Ammon's horn (tissue), 1 donor: ENCODE measurements at places on chromosomes 5 and 9.

DNA sequence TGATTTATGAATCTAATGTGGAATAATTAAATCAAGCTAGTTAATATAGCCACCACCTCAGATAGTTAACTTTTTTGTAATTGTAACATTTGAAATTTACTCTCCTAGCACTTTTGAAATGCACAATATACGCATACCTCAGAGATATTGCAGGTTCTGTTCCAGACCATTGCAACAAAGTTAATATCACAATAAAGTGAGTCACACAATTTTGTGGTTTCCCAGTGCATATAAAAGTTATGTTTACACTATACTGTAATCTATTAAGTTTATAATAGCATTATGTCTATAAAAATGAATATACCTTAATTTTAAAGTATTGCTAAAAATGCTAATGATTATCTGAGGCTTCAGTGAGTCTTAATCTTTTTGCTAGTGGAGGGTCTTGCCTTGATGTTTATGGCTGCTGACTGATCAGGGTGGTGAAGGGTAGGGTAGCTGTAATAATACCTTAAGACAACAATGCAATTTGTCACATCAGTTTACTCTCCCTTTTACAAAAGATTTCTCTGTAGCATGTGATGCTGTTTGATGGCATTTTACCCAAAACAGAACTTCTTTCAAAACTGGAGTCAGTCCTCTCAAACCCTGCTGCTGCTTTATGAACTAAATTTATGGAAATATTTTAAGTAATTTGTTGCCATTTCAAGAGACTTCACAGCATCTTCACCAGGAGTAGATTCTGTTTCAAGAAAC, 235.1 kb upstream of the ADAMTSL1 start:
- DNase-seq: no peak

DNA sequence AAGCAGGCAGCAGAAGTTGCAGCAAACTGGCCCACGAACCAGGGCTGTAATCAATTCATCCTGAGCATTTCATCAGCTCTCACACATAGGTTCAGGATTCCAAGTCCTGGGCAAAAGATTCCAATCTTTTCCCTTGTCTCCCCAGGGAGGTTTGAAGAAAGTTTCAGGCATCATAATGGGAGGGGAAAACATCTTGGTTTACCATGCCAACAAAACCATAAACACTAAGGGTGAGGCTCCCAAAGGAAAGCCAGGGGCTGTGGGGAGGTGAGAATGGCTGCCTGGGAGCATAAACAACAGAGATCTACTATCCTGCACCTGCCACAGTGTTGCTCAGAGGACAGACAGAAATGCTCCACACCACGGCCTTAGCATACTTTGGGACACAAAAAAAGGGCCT, 94.6 kb downstream of the SH3TC2 start:
- DNase-seq: no peak

DNA sequence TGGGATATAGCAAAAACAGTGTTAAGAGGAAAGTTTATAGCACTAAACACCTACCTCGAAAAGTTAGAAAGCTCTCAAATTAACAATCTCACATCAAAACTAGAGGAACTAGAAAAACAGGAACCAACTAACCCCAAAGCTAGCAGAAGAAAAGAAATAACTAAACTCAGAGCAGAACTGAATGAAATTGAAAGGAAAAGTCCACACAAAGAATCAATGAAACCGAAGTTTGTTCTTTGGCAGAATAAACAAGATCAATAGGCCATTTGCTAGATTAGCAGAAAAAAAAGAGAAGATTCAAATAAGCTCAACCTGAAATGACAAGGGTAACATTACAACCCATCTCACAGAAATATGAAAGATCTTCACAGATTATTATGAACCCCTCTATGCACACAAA, 234.8 kb upstream of the ISL1 start:
- DNase-seq: no peak

DNA sequence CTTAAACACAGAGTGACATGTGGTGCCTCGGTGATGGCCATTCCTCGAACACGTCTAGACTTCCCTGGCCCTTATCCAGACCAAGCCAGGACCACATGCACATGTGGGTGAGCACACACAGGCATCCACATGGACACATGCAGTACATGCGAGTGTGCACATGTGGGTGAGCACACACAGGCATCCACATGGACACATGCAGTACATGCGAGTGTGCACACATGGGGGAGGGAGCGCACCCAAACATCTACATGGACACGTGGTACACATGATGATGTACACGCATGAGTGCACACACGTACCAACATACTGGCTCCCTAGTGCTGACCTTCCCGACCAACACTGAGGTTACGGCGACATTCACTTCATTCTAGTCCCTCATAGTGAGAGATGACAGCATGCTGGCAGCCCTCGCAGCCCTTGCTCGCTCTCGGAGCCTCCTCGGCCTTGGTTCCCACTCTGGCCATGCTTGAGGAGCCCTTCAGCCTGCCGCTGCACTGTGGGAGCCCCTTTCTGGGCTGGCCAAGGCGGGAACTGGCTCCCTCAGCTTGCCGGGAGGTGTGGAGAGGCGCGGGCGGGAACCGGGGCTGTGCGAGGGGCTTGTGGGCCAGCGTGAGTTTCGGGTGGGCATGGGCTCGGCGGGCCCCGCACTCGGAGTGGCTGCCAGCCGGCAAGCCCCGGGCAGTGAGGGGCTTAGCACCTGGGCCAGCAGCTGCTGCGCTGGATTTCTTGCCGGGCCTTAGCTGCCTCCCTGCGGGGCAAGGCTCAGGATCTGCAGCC, 186.8 kb downstream of the HSPA4 start:
- DNase-seq: no peak

DNA sequence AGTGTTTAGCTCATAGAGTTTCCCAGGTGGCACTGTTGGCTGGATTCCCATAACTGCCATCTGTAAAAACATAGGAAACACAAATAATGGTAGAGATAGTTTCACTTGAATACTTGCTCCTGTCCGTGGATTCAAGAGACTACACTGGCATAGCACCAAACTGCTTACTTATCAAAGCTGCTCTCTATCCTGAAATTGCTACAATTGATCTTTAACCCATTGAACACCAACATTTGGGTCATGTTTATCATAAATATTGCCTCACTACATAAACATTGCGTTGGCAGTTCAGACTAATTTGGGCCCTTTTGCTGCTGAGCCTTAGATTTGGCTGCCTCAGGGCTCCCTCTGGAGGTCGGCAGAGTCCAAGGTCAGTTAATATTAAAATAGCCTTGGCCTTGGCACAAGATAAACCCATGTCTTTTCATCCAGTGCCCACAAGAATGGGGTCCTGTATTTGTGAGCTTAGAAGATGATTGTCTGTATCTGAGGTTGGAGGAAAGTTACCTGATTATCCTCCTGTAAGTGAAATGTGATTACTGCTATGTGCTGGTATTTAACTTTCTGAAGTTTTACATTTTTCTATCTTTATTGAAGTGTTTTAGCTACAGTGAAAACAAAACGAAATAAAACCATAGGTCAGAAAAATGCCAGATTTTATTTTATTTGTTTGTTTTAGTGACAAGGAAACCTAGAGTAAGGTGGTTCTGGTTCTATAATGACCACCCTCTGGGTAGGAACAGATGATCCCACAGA, 4.0 kb upstream of the RANBP3L start:
- DNase-seq: peak; percentile 75

DNA sequence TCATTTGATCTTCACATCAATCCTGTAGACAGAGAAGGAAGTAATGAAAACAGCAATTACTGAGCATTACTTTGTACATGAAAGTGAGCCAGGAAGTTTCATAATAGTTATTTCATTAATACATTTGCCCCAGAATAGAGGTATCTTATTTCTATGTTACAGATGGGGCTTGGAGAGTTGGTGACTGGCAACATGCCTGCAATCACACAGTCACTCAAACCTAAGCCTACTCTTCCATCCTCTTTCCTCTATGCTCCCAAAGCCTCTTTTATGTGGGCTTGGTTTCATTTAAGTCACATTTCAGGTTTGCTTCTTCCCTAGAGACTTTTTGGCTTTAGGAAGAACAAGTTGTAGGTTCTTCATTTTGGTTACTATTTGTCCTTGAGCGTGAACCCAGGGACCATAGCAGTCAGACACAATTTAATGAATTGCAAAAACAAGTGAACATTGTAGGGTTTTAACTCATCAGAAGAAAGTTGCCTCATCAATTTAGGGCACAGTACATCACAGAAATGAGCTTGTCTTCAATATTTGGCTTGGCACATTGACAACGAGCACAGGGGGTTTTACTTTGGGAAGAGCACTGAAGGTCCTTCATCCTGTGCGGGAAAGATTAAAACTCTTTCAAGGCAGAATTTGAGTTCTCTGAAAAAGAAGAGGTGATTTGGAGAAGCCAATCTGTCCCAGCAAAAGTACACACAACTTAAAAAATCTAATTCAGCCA, 381.1 kb downstream of the TMEM38B start:
- DNase-seq: no peak

DNA sequence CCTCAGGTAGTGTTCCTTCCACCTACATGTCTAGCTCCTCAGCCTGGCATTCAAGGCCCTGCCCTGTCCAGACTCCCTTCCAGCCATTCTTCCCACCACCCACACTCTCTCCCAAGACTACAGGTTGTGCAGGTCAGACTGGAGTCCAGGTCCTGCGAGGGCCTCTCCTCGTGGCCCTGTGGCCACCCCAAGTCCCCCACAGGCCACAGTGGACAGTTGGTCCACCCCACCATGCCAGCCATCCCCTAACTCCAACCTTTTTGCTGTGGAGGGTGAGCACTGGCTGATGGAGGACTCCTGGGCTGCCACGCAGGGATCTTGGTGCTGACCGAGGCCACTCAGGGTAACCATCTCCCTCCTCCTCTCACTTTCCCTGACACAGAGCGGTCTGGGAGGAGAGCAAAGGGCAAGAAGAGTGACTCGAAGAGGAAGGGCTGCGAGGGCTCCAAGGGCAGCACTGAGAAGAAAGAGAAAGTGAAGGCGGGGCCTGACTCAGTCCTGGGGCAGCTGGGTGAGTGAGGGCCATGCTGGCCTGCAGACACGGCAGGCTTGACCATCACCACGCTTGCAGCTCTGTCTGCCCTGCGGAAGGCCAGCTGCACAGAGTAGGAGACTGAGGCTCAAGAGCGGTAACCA, 51.0 kb downstream of the JADE2 start:
- DNase-seq: no peak

DNA sequence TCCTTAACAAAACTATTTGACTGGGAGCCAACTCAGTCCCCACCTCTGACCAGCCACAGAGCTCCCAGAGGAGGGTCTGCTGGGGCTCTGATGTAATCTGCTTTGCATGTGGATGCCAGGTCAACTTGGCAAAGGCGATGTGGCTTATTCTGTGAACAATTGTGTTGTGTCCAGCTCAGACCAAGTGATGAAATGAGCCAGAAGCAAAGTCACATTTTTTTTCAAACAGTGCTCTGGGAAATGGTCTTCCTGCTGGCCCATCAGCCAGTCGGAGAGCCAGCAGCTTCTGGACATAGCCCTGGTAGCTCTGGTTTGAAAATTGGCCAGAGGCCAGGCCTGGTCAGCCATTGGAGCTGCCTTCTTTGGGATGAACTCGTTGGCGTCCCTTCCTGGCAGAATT, 86.5 kb downstream of the ANGPTL2 start:
- peak; percentile 72 for DNase-seq

DNA sequence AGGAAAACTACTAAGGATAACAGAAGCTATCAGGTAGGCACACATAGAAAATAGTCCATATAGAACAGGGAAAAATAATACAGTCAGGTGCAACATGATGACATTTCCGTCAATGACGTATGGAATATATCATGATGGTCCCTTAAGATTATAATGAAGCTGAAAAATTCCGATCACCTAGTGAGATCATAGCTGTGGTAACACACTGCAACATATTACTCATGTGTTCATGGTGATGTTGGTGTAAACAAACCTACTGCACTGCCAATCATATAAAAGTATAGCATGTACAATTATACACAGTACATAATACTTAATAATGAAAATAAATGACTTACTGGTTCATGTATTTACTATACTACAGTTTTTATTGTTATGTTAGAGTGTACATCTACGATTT, 60.0 kb downstream of the MEGF9 start:
- no peak for DNase-seq

GRCh38 chr5:15321776-15322175, 178.2 kb upstream of the FBXL7 start:
- peak; percentile 12 for DNase-seq

- DNase-seq: no peak
Observed at GRCh38 chr5:100877274-100877673, 25.8 kb downstream of the ST8SIA4 start.

- DNase-seq: no peak
Observed at GRCh38 chr5:37938861-37939260, 99.0 kb upstream of the GDNF start.

- DNase-seq: no peak
Observed at GRCh38 chr5:65535529-65535987, 27.4 kb downstream of the CENPK start.
